ENCODE measurements at places on chromosomes 7 and 10.

DNA sequence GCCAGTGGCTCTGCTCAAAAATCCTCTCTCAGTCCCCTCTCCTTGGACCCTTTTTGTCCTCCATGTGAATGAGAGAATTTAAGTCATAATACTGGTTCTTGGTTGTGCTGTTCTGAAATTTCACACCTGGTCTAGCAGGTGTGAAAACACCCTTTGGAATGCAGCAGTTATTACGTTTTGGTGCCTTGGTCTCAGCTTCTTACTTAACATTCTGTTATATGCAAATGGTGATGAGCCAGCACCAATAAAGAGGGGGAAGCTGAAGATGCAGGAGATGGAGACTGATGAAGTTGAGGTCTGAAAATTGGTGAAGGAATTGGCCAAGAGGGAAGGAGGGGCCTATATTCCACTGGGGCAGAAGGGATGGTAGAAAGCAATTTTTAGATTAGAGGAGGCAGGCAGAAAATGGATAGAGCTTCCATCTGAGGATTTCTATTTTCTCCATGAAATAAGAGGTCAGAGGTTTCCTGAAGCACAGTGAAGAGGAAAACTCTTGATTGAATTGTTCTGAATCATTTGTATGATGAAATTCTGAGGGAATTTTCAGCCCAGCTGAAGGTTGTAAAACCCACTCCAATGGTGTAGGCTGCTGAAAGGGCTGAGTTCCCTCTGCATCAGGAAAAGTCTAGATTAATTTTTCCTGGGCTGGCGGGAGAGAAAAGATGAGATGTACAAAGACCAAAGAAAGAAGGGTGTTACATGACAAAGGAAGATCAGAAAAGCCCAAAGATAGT, 94.0 kb upstream of the FAM180A start:
- DNase-seq = no peak

GRCh38 chr10:78905957-78906308, 162.8 kb upstream of the ZMIZ1 start:
- DNase-seq = no peak

- peak; percentile 45 for DNase-seq
Observed at GRCh38 chr10:104332243-104333031, 5.8 kb downstream of the ITPRIP start.

- DNase-seq = no peak
Observed at GRCh38 chr10:60441515-60441914, 51.8 kb upstream of the ANK3 start.

DNA sequence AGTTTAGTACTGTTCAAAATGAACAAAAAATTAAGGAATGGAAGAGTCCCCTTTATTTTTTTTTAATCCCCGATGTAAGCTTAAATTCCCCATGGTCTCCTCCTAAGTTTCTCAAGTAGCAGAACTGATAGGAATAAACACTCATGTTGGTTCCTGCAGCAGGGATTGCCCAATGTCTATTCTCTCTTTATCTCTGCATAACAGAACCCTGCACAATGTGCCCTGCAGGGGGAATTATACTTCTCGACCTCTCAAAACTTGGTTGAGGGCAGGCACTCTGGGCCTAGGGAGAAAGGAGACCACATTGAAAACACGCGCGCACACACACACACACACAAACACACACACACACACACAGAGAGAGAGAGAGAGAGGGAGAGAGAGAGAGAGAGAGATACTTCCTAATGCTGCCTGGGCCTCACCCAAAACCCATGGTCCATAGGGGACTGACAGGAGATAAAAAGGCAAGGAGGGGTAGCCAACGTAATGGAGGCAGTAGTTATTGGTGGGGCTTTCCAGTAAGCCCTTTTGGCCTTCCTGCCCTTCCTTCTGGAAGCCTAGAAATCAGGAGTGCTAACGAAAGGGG, 22.7 kb downstream of the JAZF1 start:
- no peak for DNase-seq

DNA sequence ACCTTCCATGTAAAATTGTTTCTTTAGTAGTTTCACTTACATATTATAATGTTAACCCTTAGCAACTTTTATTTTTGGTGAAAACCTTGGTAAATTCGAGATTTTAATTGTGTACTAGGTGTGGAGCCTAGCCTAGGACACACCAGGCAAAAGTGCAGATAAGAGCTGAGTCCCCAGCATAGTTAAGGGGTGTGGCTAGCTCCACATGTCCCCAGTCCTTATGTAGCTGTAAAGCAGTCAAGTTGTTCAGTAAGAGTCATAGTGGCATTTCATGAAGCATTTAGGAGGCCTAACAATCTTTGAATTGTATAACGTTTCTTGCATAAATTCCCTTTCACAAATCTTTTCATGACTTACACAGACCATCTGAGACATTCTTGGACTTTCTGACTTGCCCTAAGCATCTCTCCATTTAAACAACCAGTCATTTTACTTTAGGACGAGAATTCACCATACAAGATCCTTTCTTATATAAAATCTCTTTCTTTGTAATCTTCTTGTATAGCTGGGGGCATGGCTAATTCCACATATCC, 53.8 kb upstream of the INHBA start:
- DNase-seq = no peak

GRCh38 chr7:132882714-132883428, 199.0 kb downstream of the CHCHD3 start:
- DNase-seq = no peak

DNA sequence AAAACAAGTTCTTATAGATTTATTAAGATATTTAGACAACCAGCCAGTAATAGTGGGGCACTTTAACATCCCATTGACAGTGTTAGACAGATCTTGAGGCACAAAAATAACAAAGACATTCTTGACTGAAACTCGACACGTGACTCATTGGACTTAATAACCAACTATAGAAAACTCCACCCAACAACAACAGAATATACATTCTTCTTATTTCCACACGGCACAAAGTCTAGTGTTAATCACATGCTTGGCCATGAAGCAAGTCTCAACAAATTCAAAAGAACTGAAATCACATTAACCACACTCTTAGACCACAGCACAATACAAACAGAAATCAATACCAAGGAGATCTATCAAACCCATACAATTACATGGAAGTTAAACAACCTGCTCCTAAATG, 138.1 kb downstream of the ARL5B start:
- no peak for DNase-seq

GRCh38 chr10:117439243-117439912, 64.1 kb upstream of the PDZD8 start:
- DNase-seq = peak; percentile 31

GRCh38 chr7:35761871-35762677, 38.8 kb upstream of the SEPTIN7 start:
- no peak for DNase-seq

- no peak for DNase-seq
Observed at GRCh38 chr7:141460781-141461715, 90.2 kb upstream of the AGK start.

DNA sequence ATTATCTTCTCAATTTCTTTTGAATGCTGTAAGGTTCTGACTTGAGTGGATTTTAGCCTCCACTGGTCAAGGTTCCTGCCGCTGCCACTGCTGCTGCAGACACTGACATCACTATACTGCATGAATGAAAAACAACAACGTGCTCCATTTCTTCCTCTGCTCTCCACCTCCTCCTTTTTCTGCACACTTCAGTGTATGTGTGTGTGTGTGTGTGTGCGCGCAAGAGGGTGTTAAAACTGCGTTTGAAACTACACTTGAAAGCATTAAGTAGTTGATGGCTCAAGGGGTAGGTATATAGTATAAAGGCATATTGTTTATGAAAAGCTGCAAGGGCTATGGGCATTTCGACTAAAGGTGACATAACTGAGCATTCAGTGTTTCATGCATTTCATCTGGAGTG, 3.5 kb downstream of the GLCCI1 start:
- no peak for DNase-seq

- no peak for DNase-seq
Observed at GRCh38 chr7:45718464-45719330, 144.5 kb downstream of the ADCY1 start.

DNA sequence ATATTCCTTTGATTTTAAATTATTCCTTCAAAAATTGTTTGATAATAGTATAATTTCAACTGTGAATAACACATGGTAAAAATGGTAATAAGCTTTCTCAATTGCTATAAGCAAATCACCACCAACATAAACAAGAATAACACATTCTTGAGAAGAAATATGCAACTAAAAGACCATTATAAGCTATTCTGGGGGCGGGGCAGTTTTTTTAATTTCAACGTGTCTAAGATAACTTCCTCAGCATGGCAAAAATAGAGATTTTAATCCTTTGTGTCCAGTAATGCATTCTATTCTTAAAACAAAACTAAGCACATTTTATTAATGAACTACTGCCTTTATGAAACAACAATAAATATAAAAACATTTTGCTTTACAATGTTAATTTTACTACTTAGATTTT, 1.5 kb downstream of the DNAJC12 start:
- DNase-seq = no peak

DNA sequence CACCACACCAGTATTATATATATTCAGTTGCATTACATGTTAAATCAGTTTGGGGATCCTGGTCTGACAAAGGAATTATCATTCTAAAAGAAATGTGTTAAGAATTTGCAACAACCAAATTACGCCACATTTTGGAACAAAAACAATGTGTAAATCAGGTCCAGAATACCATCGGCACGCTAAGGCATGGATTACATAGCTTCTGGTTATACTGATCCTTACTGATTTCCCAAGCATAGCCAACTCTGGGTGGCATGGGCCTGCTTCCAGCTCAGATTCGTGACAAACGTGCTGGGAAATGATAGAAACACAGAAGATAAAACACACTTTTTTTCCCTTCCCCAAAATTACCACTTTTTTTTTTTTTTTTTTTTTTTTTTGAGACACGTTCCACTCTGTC, 660.0 kb downstream of the SORCS1 start:
- DNase-seq = no peak

DNA sequence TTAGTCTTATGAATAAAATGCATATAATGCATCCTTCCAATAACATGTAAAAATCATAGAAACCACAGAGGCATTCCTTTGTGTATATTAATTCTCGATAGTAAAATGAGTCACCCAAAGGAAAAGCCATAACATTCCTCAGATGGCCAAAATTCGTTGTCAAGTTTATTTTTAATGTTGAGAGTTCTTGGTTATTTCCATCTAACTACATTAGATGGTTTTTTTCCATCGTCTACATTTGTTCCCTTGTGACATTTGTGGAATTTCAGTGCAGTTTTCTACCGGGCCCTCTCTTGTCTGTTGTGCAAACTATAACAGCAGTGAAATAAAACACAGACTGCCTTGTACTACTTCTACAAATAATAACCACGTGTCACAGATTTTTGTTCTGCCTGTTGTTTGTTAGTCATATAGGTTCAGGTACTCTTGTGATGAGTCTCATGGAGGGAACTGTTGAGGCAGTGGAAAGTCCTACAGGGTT, 54.7 kb upstream of the CCAR1 start:
- DNase-seq = peak; percentile 80

GRCh38 chr7:129951226-129952085, 1.3 kb downstream of the UBE2H start:
- DNase-seq = peak; percentile 42

DNA sequence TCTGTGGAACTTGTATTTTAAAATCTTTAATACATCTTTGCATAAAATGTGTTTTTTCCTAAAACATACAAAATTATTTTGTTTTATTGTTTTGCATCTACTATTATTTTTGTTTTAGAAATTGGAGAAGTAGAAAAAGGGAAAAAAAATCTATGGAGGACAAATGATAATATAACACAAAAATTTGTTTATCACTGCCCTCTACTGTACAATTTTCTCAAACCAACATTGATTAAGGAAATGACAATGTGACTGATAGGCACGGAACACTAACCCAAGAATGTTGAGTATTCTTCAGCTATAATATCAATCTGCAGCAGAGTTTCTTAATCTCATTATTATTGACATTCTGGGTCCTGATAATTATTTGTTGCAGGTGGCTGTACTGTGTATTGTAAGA, 9.5 kb upstream of the ING3 start:
- DNase-seq = peak; percentile 10

DNA sequence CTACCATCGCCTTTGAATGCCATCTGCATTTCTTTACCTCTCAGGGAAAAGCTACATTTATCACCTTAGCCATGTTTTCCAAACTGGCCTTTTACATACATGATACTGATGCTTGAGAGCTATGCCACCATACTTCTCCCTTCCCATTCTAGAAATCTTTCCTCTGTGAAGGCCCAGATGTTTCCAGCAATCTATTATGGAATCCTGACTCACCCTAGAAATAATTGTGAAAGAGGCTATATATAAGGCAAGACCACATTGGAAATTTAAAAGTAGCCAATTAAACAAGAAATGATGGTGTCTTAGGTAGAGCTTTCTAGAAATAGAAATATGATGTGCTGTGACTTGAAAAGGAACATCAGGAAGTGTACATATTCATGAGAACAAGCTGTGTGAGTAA, 389.7 kb downstream of the INHBA start:
- DNase-seq = no peak

GRCh38 chr10:20303453-20304152, 487.4 kb downstream of the PLXDC2 start:
- DNase-seq = no peak

DNA sequence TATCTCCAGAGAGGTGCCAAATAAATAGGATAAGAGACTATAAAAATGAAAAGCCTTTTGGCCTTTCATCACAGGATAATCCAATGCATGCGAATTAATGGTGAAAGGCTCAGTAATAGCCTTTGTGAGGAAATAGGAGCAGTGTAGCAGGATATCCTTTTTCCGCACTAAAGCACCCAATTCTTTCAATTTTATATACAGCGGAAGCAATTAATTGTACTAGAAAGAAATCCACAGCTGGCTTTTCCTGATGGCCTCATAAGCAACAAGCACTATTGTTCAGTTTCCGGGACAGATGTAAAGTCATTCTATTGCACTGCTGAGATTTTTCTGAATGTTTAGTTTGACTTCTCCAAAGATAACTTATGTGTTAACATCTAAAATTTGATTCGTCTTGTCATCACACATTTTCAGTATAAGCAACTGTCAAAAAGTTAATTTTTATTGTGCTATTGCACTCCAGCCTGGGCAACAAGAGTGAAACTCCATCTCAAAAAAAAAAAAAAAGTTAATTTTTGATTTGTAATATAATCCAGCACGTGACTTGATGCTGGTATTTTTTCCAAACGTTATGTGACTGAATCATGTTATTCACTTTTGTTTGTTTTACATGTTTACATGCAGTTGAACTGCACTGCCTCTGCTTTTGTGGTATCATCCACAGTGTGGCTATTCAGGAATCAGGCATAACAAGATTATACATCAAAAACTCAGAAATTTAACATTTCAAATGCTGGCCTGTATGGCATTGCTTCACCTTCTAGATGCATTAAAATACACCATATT, 8.4 kb upstream of the BMPR1A start:
- no peak for DNase-seq

DNA sequence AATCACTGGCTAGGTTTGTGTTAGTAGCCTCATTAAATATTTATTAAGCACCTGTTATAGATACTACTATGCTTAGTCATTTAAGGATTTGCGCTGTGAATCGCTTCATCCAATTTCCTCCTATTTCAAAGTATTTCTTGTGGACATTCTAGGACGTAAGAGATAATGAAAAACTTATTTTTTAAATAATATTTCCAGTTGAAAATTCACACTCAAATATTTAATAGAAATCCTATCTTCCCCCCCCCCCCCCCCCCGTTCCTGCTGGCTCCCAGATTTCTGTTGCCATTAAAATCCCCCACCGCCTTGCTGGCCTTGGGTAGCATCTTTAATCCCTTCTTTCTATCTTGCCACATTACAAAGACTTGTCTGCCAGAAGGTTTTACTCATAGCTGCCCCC, 6.0 kb downstream of the INSYN2A start:
- DNase-seq = no peak
